ENCODE measurements at places on chromosomes 3 and 15.

DNA sequence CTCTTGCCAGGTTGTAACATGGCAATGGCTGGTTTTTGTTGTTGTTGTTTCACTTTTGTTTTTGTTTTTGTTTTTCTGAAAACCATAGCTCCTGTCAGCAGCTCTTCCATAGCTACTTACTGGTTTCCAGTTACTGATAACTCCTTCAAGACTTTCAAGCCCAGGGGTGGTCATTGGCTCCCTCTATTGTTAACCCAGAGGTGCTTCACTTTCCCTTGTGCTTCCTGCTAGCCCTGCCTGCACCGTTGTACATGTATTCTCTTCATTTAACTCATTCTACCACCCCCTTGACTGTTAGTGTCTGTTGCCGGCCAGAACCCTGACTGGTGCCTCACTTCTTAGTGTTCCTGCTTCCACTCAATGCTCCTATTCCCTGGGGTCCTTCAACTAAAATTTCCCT, 4.2 kb upstream of the TRAT1 start:
- DNase-seq = peak; percentile 69

GRCh38 chr3:2061360-2061759, 37.3 kb upstream of the CNTN4 start:
- DNase-seq = no peak

GRCh38 chr15:34665498-34666116, 82.2 kb upstream of the GOLGA8B start:
- DNase-seq = no peak

GRCh38 chr3:125310623-125311081, 64.5 kb downstream of the ZNF148 start:
- peak; percentile 56 for DNase-seq

DNA sequence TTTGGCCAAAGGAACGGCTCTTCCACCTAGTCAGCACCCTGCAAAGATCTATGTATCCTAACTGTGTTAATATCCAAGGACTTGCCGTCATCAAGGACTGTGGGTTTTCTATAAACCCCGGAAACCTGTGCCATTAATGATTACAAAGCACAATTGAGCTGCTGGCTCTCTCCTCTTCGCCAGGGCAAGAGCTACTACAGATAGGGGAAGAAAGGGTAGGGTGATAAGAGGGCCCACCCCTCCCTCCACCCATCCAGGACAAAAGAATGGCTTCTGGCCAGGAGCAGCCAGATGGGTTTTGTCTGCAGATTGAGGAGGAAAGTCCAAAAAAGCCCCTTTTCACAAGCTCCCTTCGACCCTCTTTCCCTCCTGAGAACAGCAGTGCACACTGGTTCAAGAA, 9.9 kb downstream of the RFT1 start:
- no peak for DNase-seq

DNA sequence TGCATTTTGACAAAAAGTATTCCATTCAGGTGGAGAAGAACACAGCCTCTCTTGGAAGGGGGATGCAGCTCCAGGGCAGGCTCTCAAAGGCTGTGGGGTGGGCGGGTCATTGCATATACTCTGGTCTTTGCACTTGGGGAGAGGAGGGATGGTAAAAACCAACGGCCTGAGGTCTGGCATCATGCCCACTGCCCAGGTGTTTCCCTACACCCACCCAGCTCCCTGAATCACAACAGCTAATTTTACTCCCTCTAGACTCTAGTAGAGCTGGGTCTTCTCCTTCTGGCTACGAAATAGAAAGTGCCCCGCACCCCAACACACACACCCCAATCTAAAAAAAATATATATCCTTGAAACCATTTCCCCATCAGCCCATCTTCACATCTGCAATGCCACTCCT, 1.0 kb downstream of the MYLK start:
- no peak for DNase-seq

Measured in stimulated activated CD4-positive, alpha-beta T cell treated with anti-CD3 and anti-CD28 coated beads, Interleukin-1b, Interleukin-23, amount 100 ng/mL, for 48 hours (primary cell).